CD4-positive, alpha-beta T cell (primary cell): ENCODE measurements at places on chromosomes 6 and 20. TPM values are rescaled to one million over a fixed set of nuclear protein-coding genes. Genes with fewer than 3 reads are reported as not detected.

Gene CD40
- 1.2 TPM for total RNA-seq

Gene GCNT2
- total RNA-seq = 1.5 TPM

Gene WFDC10B
- total RNA-seq = not detected

Gene GFOD1
- total RNA-seq = 2.0 TPM

Gene TUBB
- total RNA-seq = 76.0 TPM

Gene LY86
- 2.1 TPM for total RNA-seq

Gene PSMB8
- 120 TPM for total RNA-seq

Gene FNDC11
- total RNA-seq = 1.7 TPM

Gene PRPH2
- 0.08 TPM for total RNA-seq

Gene CLDN20
- not detected for total RNA-seq

Gene GTSF1L
- not detected for total RNA-seq

Gene POPDC3
- total RNA-seq = not detected

Gene CGA
- total RNA-seq = not detected

Gene CLIC5
- 2.8 TPM for total RNA-seq

Gene HDGFL1
- not detected for total RNA-seq

Gene EPB41L1
- 0.19 TPM for total RNA-seq

Gene TP53TG5
- not detected for total RNA-seq

Gene SAMHD1
- total RNA-seq = 239 TPM

Gene E2F1
- 1.6 TPM for total RNA-seq

Gene CYP39A1
- not detected for total RNA-seq

Gene PCED1A
- 69.7 TPM for total RNA-seq

Gene TINAG
- total RNA-seq = not detected

Gene IP6K3
- not detected for total RNA-seq

Gene CNBD2
- total RNA-seq = 20.1 TPM

Gene RHAG
- not detected for total RNA-seq

Gene EPPIN
- total RNA-seq = not detected

Gene SIRPD
- total RNA-seq = 0.55 TPM

Gene SCUBE3
- total RNA-seq = not detected

Gene PROKR2
- not detected for total RNA-seq

Gene GPR63
- 0.20 TPM for total RNA-seq

Gene CST11
- not detected for total RNA-seq

Gene POM121L2
- not detected for total RNA-seq

Gene TRIM27
- 11.5 TPM for total RNA-seq

Gene SLC18B1
- 9.0 TPM for total RNA-seq

Gene FBXO30
- 1.3 TPM for total RNA-seq

Gene KIF16B
- total RNA-seq = 10.2 TPM

Gene HLA-DOA
- total RNA-seq = 5.9 TPM

Gene UTRN
- total RNA-seq = 153 TPM

Gene ENPP4
- 3.7 TPM for total RNA-seq
